ENCODE measurements at places on chromosomes 5 and 9.

DNA sequence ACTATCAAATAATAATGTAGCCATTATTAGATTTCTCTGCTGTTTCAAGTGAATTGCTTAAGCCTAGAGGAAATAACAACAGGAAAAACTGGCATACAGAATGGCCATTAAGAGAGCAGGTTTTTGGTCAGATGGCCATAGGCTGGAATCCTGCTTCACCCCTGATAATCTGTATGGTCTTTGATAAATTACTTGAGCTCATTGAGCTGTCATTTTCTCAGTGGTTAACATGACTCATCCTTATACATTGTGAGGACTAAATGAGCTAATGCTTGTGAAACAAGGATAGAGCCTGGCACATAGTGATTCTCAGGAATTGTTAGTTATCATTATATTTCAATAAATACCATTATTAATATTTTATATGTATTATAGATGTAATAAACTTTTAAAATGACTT, 516.5 kb downstream of the KIF4B start:
- no peak for DNase-seq

GRCh38 chr5:96717874-96718273, 55.7 kb downstream of the CAST start:
- DNase-seq: no peak

DNA sequence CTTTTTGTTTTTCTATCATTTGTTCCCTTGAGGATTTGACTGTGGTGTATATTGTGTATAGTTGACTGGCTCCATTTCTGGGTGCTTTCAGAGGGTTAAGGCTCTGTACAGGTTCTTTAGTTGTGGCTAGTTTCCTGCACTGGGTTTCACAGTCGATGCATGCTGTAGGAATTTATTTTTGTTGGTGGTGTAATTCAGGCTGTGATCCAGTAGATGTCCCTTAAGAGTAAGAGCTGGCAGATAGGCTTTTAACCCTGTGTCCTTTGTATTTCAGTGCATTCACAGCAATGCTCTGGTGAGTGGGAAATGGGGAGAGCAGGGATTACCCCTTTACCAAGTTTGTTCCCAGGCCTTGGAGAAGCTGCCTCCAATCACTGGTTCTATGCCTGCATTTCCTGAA, 112.9 kb downstream of the SPATA31D1 start:
- DNase-seq: no peak

DNA sequence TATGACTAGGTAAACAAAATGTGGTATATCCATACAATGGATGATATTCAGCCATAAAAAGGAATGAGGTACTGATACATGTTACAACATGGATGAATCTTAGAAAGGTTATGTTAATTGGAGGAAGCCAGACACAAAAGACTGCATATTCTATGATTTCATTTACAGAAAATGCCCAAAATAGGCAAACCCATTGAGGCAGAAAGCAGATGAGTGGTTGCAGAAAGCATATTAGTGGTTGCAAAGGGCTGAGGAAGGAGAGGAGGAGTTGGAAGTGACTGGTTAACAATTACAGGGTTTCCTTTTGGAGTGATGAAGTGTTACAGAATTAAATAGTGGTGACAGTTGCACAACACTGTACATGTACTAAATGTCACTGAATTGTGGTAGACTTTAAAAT, 17.7 kb downstream of the PLGRKT start:
- no peak for DNase-seq

GRCh38 chr9:83919111-83919510, 2.1 kb downstream of the KIF27 start:
- DNase-seq: no peak

GRCh38 chr5:5141625-5142525, 1.7 kb downstream of the ADAMTS16 start:
- peak; percentile 32 for DNase-seq

GRCh38 chr9:99103054-99103895, 1.6 kb upstream of the TGFBR1 start:
- no peak for DNase-seq

DNA sequence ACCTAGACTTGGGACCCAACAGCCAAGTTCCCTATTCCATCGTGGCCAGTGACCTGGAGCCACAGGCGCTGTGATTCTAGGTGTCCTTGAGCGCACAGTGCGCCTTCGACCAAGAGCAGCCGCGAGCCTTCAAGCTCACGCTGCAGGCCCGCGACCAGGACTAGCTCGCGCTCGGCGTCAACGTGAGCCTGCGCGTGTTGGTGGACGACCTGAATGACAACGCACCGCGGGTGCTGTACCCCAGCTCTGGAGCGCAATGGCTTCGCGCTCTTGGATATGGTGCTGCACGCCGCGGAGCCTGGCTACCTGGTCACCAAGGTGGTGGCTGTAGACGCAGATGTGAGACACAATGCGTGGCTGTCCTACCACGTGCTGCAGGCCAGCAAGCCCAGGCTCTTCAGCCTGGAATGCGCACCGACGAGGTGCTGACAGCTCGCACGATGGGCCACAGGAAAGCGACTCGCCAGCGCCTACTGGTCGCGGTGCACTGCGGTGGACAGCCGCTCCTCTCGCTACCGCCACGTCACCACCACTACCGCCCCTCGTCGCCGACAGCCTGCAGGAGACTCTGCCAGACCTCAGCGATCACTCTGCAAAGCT, 11.4 kb downstream of the PCDHGA12 start:
- DNase-seq: no peak

DNA sequence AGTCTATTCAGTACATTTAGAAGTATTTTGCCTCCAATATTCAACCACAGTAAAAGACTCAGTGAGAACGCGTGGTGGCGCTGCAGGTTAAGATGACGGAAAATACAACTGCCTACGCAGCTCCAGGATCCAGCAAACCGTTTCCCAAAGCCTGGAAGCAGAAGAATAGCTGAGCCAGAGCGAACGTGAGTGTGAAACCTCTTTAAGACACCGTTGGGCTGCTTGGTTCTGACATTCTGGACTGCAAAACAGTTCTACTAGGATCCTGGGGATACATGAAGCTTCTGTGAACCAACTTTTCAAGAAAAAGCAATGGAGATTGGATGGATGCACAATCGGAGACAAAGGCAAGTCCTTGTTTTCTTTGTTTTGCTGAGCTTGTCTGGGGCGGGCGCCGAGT, at the start of gene PCDHB16:
Gene PCDHB16, plus strand, starts transcription at position 140 of the 400 bp plus-strand sequence. Its CDS starts 173 bp downstream, at position 313.
- DNase-seq: no peak

- peak; percentile 45 for DNase-seq
These were observed 384.2 kb upstream of the CDH10 start for GRCh38 chr5:25029004-25029403.

DNA sequence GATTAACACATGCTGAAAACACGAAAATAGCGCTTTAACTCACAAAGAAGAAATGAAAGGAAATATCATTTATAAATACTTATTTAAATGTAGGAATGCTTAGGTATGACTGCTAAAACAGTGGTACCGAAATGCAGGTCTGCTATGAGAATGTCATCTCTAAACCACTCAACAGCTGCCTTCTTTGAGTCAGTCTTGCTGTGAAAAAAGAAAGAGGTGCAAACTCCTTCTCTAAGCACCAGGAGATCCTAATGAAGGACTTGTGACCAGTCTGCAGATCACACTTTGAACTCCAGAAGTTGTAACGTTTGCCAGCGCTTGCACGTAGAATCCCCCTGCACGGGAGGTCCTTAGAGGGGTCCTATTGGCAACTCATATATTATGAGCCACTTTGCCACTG, 86.6 kb downstream of the TRIO start:
- DNase-seq: no peak

DNA sequence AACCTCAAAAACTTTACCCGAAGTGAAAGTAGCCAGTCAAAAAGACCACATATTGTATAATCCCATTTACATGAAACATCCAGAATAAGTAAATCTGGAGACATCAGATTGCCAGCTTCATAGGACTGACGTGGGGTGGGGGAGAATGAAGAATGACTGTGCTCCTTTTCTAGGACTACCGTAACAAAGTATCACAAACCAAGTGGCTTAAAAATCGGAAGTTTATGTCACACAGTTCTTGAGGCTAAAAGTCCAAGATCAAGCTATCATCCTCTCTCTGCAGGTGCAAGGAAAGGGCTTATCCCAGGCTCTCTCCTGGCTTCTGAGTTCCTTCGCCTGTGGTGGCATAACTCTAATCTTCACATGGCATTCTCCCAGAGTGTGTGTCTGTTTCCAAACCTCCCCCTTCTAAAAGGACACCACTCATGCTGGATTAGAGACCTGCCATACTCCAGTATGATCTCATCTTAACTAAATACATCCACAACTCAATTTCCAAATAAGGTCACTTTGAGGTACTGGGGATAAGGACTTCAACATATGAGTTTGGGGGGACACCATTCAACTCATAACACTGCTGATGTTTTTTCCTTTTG, 25.5 kb downstream of the ADAM19 start:
- DNase-seq: no peak

DNA sequence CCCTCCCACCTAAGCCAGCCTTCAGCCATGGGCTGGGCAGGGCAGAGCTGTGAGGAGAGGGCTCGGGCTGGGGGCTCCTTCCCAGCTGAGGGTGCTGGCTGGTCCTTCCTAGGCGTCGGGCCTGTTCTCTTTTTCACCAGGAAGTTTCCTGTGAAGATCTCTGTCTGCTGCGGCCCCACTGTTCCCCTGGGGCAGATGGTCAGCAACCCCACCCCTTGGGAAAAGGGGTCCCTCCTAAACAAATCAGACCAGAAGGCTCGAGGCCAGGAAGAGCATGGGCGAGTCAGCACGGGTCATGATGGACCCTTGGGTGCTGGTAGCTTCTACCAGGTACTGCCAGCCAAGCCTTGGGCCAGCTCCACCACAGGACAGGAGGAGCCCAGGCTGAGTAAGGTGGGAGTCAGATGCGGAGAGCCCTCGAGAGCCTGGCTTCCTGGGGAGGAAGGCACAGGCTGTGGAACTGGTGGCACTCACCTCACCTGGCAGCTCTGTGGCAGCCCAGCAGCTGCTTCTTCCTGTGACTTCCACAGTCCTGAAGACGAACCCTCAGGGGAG, 3.5 kb downstream of the CACNA1B start:
- DNase-seq: no peak

GRCh38 chr5:127969002-127969401, 114.6 kb upstream of the SLC12A2 start:
- no peak for DNase-seq

GRCh38 chr9:136122425-136123383, 4.0 kb upstream of the TMEM250 start:
- DNase-seq: peak; percentile 64

DNA sequence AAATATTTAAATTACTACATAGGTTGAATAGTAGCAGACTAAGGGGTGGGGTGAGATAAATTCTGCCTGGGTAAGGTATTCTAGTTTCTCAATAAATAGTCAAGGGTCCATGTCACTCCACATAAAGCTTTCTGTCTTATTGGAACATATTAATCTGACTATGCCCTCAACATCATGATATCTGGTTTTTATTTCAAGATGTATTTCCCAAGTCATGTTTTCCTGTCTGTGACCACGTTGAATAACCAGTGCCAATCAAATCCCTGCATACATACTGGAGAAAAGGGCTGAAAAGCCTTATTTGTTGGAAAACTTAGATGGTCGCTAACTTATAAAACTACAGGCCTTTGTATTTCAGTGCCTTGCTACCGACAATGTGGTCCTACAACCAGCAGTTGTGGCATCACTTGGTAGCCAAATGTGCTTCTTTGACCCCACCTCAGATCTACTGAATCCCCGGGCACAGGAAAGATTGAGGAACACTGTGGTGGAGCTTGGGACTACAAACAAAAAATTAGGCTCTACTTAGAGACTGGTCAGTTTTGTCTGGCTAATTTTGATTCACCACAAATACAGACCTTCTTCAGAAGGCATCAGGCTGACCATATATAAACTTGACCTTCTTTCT, 39.4 kb downstream of the ALDH1A1 start:
- DNase-seq: no peak

DNA sequence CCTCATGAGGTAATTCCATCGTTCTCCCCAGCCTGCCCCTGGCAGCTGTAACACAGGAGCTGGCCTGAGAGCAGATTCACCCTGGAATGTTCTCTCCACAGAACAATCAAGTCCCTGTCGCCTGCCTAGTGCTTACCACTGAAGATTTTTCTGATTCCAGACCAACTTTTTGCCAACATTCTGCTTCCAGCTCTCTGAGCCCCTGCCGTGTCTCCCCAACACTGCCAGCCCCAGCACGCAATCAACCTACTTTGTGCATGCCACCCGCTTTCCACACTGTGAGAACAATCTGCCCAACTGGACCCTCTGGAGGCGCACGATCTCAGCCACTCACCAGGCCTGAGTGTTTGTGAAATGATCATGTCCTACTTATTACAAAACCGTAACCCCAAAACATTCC, 62.6 kb downstream of the PSMB7 start:
- no peak for DNase-seq

DNA sequence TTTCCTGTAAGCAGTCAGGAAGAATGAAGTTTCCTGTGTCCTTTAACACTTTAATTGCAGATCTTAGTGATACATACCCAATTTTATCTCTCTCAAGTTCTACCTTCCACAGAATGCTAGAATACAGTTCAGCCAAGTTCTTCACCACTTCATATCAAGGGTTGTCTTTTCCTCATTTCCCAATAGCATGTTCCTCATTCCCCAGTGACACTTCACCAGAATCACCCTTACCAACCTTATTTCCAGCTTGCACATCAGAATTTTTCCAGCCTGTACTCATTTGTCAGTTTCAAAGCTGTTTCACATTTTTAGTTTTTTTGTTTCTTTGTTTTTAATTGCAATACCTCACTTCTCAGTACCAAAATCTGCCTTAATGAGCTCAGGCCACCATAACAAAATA, 126.1 kb downstream of the ESM1 start:
- DNase-seq: no peak

- DNase-seq: no peak
These were observed 61.2 kb downstream of the UBAP1 start for GRCh38 chr9:34240006-34240405.

DNA sequence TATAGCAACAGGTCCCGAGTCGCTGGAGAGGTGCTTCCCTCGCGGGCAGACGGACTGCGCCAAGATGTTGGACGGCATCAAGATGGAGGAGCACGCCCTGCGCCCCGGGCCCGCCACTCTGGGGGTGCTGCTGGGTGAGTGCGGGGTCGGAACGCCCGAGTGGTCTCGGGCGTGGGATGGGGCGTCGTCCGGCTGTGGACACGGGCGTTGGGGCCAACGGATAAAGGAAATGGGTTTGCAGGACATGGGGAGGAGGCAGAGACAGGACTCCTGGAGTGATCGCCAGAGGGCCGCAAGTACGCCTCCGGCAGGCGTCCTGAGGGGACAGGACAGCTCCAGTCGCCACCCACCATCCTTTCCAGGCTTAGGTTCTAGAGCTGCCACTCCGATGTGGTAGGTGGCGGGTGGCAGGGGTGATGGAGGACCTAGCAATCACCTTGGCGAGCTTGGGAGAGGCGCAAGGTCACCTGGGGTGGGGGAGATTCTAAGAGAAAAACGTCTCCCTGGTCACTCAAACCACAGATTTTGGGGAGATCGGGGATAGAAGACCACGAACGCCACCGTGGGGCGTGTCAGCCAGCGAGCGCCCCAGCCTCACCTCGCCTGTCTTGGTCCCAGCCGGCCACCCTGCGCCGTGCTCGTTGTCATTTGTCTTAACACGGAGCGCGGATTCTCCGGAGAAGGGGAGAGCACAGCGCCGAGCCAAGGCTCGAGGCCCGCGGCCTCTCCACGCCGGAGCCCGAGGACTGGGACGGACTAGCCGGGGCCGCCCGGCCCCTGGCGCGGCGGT, 922 bp downstream of the LMX1B start:
- DNase-seq: no peak

Data from SHP77 (cell line).